H9 (cell line): ENCODE measurements at places on chromosomes 4 and X. TPM values are rescaled to one million over a fixed set of nuclear protein-coding genes. Genes with fewer than 3 reads are reported as not detected.

- peak; percentile 77 for DNase-seq
These were observed 171.8 kb upstream of the TBL1X start for GRCh38 chrX:9293051-9293496.

DNA sequence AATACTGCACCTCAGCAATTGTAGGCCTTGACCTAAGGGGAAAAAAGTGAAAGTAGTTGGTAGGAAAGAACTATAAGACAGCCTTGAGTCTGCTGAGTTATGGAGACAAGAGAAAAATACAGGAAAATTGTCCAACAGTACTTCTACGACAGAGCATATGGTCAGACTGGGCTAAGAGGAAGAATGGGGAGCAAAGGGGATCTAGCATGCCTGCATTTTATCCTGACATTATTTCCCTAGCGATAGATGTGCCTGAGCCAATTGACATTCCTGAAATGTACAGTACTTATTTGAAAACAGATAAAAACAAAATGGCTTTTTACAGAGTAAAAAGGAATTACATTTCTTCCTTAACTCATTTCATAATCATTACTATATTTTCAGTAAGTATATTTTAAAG lies 22.2 kb downstream of the GUCY1A1 start:
- DNase-seq, result no peak

NSDHL gene
- total RNA-seq, result 31.6 and 32.7 TPM in 2 replicates

MUC7 gene
- not detected in 2 replicates for total RNA-seq

FGFR3 gene
- total RNA-seq, result 75.7 and 81.2 TPM in 2 replicates
